Fibroblast of skin of right biceps (primary cell): ENCODE measurements at places on chromosomes 5 and 9.

- DNase-seq, result no peak
Measured at GRCh38 chr9:73155377-73155776, 3.7 kb downstream of the ANXA1 start.

DNA sequence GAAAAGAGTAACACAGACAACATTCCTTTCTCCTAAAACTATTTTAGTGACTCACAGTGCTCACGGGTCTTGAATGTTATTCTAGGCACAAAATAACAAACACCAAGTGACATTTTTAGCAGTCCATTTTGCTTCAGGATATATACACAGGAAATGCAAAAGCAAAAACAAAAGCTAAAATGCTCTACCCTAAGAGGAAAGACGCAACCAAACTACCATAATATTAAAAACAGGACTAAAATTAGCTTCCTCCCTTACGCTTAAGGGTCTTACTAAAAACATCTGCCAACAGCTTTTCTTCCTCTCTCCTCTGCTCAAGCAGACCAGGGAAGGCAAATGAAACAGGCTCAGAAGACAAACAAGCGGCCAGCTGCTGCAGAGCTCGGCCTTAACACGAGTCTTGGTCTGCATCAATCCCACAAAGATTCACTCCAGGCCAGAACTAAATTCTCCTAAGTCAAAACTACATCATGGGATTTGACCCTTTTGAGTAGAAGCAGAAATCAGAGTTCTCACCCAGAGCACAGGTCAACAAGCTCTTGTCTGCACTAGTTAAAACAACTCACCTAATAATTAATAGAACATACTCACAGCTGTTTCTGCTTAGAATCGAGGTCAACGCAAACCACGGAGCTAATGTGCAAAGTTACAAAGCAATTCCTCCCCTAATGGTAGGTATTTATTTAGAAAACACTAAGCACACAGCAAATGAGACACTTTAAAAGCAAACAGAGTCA lies 62.3 kb downstream of the RAPGEF1 start:
- peak; percentile 80 for DNase-seq

DNA sequence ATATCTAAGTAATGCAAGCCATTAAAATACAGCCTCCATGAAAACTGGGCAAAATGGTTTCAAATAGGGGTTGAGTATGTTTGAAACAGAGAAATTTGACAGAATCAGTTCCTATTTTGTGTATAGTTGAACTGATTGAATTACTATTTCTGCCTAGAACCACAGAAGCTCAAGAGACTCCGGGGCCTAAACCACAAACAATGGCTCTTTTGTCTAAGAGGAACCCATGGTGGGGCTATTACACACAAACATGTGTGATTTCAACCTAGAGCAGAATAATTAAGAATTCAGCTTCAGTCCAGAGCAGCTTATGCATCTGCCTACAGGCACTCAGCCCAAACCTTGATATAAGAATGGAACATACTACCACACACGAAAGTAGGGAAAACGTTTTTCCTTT lies 171.2 kb upstream of the MPDZ start:
- no peak for DNase-seq

GRCh38 chr9:123982535-123982934 lies 29.0 kb upstream of the LHX2 start:
- DNase-seq, result no peak

DNA sequence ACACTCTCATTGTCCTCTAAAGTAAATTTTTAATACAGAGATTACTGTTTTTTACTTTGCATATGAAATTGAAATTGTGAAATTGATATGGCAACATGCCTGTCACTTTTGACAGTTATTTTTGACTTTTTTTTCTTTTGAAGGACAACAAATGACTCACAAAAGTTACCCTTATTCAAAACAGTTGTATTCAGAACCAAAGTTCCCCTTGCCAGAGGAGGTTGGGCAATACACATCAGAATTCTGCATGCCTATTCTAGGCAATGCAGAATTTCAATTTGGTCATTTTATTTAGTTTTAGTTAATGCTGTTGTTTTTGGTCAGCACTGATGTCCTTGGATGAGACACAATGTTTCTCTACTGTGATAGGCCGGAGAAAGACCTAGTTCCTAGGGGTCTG lies 299.1 kb upstream of the PRR16 start:
- no peak for DNase-seq

DNA sequence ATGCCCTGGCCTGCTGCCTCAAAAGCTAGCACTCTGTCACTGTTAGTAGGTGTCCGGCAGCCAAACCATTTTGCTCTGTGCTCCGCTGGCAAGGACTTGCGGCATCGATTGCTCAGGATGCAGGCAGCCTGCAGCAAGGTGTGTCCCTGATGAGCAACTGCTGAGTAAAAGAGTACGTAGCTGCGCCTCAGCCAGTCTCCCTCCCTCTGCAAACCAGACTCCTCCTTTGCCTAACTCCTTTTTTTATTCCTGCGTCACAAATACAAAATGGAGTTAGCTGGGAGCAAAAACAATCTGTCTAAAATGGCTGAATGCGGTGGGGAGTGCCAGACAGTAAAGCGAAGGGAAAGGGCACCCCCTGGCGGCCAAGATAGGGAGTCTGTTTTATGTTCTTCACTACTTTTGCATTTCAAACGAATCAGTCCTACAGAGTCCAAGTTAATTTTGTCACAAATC lies 61.1 kb downstream of the DIAPH1 start:
- DNase-seq, result peak; percentile 99

- no peak for DNase-seq
Measured at GRCh38 chr5:74016373-74016772, 390.4 kb downstream of the ARHGEF28 start.

GRCh38 chr5:68460147-68460798 lies 244.7 kb downstream of the PIK3R1 start:
- peak; percentile 56 for DNase-seq

DNA sequence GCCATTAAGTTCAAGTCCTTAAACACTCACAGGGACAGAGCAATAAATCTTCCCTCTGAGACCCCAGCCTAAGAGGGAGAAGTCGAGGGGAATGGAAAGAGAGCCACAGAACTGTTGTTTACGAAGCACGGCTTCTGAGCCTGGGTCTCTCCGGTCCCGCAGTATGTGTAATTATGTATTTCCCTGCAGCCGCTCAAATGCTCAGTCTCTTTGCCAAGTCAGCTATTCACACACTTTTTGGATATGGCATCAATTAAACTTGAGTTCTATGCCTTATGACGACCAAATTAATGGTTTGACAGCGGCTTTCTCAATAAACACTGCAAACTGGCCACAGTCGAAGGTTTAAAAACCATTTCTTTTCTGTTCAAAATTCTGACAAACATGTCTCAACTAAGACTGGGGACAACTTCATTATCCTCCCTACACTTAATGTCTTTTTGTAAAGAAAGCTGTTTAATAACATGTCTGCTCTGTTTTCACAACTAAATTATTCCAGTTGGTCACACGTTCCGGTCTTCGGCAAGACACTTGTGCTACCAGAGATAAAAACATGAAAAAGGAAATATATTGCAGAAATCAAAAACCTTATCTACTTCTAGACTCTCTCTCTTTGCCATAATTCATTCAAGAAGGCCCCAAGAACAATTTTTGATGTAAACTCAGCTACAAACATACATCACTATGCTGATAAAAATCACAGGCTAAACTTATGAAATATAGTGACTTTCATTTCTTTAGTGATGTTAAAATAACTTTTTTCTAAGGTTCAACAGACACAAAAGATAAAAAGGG lies 203.2 kb downstream of the GAPVD1 start:
- DNase-seq, result no peak

- DNase-seq, result peak; percentile 39
Measured at GRCh38 chr9:16721972-16722371, 148.5 kb downstream of the BNC2 start.

GRCh38 chr5:72226950-72227349 lies 93.1 kb downstream of the MRPS27 start:
- DNase-seq, result no peak

- DNase-seq, result no peak
Measured at GRCh38 chr5:9108162-9108561, 437.7 kb downstream of the SEMA5A start.

GRCh38 chr5:101084353-101084752 lies 181.3 kb upstream of the ST8SIA4 start:
- no peak for DNase-seq

DNA sequence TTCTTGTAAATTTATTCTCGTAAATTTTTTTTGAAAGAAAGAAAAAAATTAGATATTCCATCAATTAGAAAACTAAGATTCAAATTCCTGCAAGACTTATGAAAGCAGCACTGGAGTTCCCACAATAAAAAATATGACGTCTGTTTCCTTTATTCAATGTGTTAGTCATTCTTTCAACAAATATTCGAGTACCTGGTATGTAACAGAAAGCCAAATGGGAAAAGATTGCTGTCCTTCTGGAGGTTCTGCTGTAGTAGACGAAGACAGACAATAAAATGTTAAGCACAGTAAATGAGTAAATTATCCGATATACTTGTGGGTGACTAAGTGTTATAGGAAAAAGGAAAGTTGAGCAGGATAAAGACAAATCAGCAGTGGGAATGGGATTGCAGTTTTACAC lies 92.2 kb downstream of the ADAMTSL1 start:
- peak; percentile 86 for DNase-seq
